Aorta (tissue), 5 donors: ENCODE measurements at places on chromosomes 1 and 21. TPM values are rescaled to one million over a fixed set of nuclear protein-coding genes. Genes with fewer than 3 reads are reported as not detected.
A peak's percentile ranks its signal among the peaks of the same experiment; 100 is the strongest.

The ANKRD35 gene
- total RNA-seq: 7.2 TPM

The S100A11 gene
- 416 TPM for total RNA-seq

The RNF186 gene
- not detected for total RNA-seq

GRCh38 chr21:46181953-46182547, 2.2 kb downstream of the SPATC1L start:
- DNase-seq: peak; percentile 78
- no peak overlapping the region for H3K27ac ChIP-seq
- no peak overlapping the region for H3K4me3 ChIP-seq
- no peaks in the 10 kb centered on the region for H3K27me3 ChIP-seq

The OPRD1 gene
- total RNA-seq: not detected

DNA sequence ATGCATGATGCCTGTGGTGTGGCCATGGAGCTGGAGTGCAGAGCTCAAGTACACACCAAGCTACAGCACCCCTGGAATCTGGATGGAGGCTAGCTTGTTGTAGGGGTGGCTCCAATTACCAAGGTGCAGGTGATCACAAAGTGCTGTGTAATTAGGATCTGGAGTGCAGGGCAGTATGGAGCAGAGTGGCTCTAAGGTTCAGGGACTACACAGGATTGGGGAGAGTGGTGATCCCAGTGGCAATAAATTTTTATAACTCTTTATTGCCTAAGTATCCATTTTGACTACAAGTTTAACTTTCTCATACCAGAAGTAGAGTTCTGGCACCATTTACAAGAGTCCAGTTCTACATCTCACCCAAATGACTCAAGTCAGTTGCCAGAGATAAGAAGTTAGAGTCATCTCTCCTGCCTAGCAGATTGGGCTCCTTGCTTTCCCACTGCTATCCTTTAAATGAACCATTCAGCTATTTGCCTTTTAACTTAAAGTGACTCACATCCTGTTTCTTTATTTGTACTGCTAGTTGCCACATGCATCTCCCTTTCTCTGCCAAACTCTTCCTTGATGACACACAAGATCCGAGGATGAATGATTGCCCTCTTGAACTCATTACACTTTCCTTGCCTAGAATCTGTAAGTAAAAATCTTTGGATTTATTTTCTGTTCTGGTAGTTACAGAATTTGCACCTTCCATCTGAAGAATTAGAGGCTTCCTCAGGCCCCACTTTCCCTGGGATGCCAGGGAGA, 427.2 kb downstream of the KCNT2 start:
- no peaks in the 10 kb centered on the region for H3K4me1 ChIP-seq
- H3K27me3 ChIP-seq: no peaks in the 10 kb centered on the region
- DNase-seq: no peak
- no peak overlapping the region for H3K4me3 ChIP-seq

The SFN gene
- total RNA-seq: 7.6 TPM

- no peaks in the 10 kb centered on the region for H3K36me3 ChIP-seq
- H3K27ac ChIP-seq: no peak overlapping the region
- no peaks in the 10 kb centered on the region for H3K4me1 ChIP-seq
- H3K27me3 ChIP-seq: no peaks in the 10 kb centered on the region
- DNase-seq: no peak
Observed at GRCh38 chr1:43994794-43995790, 3.7 kb downstream of the CCDC24 start.
